ENCODE measurements at places on chromosomes 16 and 17. TPM values are rescaled to one million over a fixed set of nuclear protein-coding genes. Genes with fewer than 3 reads are reported as not detected.

- no peak for DNase-seq
These were observed 1.0 kb downstream of the NOG start for GRCh38 chr17:56594320-56595107.

DNA sequence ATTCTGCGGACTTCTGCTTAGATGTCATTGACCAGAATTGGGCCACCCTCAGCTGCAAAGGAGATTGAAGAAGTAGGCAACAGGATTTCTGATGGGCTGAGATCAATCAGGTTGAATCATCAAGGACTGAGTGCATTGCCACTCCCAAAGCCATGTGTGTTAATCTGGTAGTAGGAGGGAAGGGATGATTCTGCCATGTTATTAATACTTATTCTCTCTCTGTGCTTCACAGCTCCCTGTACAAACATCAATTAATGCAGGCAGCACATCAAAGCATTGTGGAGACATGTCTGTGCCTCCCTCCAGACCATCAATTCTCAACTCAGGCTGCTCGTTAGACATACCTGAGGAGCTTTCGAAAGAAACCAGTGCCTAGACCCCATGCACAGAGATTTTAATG lies 11.6 kb downstream of the LRRC3C start:
- no peak for DNase-seq

DNA sequence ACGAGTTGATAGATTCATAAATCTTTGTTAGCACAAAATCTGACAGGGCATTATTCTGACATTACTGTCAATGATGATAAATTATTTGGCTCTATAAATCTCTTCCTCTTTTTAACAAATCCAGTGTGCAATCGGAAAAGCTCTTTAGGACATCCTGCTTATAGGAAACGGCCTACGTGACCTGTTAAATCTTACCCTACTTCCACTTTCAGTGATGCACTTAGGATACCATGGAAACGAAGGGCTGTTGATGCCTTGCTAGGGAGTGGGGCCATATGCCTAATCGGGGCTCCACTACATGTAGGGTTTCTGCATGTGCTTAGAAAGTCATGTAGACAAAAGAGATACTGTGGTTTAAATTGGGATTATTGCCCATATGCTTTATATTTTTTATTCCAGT lies 27.2 kb downstream of the ZNF594 start:
- DNase-seq: no peak

The KRT33A gene
- not detected for total RNA-seq

The GUCY2D gene
- total RNA-seq: not detected

The DRC3 gene
- total RNA-seq: 1.9 TPM

The FAM171A2 gene
- 0.62 TPM for total RNA-seq

Data from cardiac septum (tissue), 1 donor.